ENCODE measurements at places on chromosomes 6 and 20.

- no peak for DNase-seq
These were observed 93.2 kb downstream of the CD40 start for GRCh38 chr20:46211331-46211722.

GRCh38 chr6:48881551-48881950 lies 581.5 kb downstream of the MMUT start:
- DNase-seq = no peak

- no peak for DNase-seq
These were observed 202.5 kb upstream of the SGK1 start for GRCh38 chr6:134520181-134521115.

DNA sequence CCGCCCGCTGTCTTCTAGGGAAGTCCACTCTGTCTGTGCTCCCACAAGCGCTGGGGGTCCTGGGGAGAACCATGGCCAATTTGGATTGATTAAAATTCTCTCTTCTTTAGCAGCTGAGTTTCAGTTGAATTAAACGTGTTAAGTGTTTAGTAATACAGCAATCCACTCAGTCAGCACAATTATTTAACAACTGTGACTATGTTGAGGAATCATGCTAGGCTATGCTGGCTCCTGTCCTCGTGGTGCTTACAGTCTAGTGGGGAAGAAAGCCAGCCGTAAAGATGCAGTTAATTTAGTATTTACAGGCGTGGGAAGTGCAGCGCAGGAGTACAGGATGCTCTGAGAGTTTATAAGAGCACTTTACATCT lies 88.9 kb upstream of the FOXP4 start:
- no peak for DNase-seq

DNA sequence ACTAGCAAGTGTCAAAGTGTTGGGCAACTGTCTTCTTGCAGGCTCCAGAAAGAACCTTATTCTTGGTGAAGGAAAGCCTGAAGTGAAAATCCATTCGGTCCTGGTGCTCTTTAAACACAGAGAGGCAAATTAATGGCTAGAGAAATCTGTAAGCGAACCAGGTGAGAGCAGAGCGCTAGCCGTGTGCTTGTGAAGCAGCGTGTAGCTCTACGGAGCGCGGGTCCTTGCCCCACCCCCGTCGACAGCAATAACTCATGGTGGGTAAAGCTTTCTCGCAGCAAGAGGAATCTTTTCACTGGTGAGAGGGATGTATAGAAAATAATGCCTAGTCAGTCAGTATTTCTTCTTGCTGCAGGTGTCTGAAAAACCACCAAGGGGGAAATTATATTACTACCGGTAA lies 37.0 kb upstream of the EMILIN3 start:
- no peak for DNase-seq

DNA sequence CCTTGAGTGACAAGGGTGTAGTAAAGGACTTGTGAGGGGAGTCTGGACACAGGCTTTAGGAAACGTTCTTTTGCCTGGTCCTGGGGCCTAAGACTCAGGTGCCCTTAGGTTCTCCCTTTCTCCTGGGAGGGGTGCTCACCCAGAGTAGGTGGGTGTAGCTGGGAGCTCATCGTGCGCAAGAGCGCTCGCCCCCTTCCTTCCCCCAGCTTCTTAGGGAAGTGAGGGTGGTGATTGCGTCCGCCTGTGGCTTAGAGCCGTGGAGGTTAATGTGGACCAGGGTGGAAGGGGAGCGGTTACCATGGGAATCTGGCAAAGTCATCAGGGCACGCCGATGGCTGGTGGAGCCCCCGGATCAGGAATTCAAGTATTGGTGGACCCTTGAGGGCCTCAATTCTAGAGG lies 3.3 kb upstream of the AARS2 start:
- no peak for DNase-seq

DNA sequence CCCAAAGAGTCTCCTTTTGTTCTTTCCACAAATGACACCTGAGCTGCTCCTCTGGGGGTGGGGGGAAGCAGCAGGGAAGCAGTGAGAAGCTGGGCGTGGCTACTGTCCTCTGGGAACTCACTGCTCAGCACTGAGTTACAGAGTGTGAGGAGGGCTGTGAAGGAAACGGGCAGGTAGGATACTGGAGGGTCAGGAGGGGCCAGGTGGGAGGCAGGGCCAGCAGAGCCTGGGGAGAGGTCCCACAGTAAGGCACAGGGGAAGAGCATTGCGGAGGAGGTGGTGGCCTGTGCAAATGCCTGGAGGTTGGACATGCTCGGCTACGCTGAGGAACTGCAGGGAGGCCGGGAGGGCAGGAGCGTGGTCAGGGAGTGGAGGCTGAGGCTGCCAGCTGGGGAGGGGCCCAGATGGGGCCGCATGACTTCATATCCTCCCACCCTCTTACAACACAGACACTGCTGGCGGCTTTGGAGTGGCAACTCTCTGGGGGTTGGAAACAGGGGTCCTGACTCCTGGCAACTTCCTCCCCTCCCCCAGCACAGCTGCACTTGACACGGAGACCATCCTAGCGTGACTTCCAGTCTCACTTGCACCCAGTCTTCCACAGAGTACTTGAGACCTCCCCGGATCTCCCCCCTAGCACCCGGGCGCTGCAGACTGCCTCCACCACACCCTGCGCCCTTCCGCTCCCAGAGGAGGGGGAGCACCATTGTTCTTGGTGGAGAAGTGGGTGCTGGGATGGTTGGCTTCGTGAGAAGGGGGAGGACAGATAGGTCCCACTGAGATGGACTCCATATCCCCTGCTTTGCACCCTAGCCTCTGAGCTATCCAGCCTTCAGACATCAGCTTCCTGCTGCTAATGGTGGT lies 34.2 kb downstream of the RBM38 start:
- DNase-seq = no peak

DNA sequence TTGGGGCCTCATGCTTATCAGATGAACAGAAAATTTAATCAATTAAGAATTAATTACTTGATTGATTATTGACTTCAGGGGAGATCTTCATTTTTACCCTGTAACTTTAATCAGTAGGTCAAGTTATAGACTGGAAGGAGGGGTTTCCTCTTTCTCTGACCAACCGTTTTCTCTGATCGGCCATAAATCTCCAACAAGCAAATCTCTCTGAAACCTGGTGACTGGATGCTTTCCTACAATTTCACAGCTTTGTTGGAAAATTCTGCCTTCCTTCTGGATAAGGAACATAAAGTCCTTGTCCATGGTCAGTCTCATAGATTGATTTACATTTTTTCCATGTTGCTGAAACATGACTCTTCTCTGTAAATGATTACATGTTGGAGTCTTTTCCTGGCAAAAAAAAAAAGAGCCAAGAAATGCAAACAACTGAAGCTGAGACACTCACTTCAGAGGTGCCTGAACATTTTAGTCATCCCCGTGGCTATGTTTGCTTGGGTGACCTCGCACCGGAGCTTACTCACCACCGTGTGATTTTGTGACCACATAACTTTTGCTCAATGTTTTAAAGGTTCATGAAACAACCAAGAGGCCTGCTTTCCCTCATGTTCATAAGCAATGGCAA lies 31.0 kb downstream of the IRF4 start:
- DNase-seq = peak; percentile 65

DNA sequence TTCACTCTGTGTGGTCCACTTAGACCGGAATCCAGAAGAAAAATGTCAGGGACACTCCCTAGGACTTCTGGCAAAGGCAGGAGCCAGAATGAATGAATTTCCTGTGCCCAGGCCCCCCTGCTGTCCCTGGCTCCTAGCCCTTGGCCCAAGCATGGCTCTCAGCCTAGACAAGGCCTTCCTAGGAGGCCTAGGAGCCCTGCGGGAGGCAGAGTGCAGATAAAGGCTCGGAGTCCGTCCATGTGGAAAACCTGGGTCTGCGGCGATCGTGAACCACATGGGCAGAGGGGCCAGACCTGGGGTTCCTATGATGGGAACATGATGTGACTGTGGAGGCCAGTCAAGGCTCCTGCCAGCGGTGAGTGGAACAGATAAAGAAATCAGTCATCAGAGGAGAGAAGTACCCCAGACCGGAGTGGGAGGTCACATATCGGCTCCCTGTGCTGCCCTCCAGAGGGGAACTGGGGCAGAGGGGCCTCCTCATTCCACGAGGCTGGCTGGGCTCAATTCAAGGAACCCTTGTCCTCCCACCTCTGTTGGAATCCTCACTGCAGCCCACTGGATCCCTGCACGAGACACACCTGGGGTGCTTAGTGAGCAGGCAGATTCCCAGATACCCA lies 5.9 kb upstream of the VSTM2L start:
- no peak for DNase-seq

GRCh38 chr20:54727490-54727889 lies 252.1 kb downstream of the DOK5 start:
- no peak for DNase-seq

DNA sequence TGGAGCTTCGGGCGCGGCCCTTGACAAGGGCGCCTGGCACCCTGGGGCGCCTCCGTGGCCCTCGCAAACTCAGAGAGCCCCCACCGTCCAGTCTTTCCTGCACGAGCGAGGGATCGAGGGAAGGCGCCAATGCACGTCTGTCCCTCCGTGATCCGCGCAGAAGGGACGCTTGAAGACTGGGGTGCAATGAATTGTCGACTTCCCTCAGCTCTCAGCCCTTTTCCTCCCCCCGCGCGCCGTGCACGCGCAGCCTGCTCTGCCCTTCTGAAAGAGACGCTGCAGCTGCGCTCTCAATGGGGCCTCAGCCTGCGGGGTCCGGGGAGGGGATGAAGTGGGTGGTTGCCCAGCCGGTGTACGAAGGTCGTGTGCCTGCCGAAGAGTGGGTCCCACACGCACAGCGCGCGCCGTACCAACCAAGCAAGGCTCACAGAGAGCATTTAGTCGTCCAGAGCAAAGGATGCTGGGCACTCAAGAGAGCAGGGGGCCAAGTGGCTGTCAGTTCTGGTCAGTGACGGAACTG lies 5.5 kb upstream of the SOX4 start:
- peak; percentile 27 for DNase-seq

DNA sequence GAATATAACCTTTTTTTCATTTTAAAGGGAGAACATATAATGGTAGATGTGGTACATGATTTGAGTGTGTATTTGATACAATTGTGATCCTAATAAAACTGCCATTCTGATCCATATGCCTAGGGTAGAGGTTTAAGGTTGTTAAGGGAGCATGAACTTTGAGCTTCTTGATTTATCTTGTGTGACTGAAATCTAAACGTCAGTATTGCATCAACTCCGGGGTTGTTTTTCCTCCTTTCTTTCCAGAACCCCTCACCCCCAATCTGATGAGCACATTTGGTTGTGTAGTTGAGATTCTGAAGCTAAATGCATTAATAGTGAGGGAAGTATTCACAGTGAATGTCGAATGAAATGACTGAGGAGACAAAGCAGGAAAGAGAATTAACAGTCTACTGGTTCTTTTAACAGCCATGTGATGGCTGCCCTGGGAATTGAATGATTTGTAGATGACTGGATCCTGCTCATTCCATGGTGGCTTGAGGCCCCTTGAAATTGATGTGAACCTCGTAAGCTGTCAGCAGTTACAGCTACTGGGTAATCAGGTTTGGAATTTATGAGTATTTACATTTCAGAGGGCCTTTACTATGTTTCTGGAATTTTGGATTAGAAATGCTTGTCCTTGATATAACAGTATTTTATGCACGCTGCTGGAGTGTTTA lies 44.8 kb downstream of the FARS2 start:
- no peak for DNase-seq

DNA sequence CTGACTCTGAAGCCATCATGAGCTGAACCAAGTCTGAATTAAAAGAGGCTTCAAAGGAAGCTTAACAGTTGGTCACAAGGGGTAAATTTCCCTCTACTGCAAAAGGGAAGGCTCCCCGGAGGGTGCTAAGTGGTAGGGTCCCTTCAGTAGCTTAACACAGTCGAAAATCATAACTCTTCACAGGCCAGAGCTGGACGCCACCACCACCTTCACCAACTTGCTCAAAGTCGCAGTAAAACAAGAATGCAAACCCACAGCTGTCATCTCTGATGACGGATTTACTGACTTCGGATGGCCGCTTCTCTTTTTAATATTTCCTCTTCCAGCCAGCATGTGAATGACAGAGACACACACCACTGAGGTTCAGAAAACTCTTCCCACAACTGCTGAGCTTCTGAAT lies 144.7 kb upstream of the FBXL4 start:
- no peak for DNase-seq

DNA sequence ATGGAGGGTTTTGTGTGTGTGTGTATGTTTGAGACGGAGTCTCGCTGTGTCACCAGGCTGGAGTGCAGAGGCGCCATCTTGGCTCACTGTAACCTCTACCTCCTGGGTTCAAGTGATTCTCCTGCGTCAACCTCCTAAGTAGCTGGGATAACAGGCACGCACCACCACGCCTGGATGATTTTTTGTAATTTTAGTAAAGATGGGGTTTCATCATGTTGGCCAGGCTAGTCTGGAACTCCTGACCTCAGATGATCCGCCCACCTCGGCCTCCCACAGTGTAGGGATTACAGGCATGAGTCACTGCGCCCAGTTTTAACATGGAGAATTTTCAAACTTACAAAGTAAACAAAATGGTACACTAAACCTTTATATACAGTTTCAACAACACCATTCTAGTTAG lies 22.8 kb downstream of the AMD1 start:
- DNase-seq = no peak

- DNase-seq = no peak
These were observed 259.6 kb upstream of the PLN start for GRCh38 chr6:118288355-118289124.

GRCh38 chr6:35368038-35368887 lies 25.9 kb downstream of the PPARD start:
- peak; percentile 82 for DNase-seq

- DNase-seq = peak; percentile 29
These were observed at the start of gene CD40 for GRCh38 chr20:46117704-46118467. Gene CD40 (plus strand): TSS chr20:46118314. CDS start chr20:46118344, 30 bp downstream.

- no peak for DNase-seq
These were observed 29.1 kb downstream of the HLA-DPB1 start for GRCh38 chr6:33104887-33105286.

DNA sequence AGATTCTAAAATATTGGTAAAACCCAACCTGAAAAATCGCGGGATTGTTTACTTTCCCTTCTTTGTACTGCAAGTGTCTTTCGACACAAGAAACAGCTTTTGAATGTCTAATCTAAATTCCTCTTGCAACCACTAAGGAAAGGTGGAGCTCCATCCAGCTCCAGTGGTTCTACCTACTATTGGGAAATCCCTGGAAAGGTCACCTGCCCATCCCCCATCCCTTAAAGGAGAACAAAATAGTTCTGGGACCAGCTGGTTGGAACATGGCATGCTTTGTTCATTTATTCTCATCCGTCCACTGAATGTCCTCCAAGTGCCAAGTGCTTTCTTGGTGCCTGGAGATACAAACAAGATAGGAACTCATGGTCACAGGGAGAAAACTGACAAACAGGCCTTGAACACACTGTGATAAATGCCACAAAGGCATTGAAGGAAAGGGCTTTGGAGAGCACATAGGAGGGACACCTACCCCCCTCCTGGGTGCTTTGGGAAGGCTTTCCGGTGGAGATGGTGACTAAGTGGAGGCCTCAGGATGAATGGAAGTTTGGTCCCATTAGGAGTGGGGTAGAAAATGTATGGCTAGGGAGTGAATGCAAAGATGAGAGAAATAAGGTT lies 2.3 kb upstream of the CITED2 start:
- peak; percentile 48 for DNase-seq

- DNase-seq = no peak
These were observed 838.4 kb downstream of the QKI start for GRCh38 chr6:164252948-164253347.
